ENCODE measurements at places on chromosomes 7 and 10. TPM values are rescaled to one million over a fixed set of nuclear protein-coding genes. Genes with fewer than 3 reads are reported as not detected.

GRCh38 chr7:75716992-75717626 lies 21.6 kb downstream of the HIP1 start:
- no peaks in the 10 kb centered on the region for H3K36me3 ChIP-seq
- H3K4me3 ChIP-seq = no peak overlapping the region
- H3K27me3 ChIP-seq = peaks cover 5% of the 10 kb centered on the region
- H3K27ac ChIP-seq = no peak overlapping the region

GRCh38 chr10:101047268-101047667 lies 14.5 kb upstream of the KAZALD1 start:
- DNase-seq = no peak
- H3K27ac ChIP-seq = no peak overlapping the region
- H3K4me1 ChIP-seq = peaks cover 22% of the 10 kb centered on the region
- no peaks in the 10 kb centered on the region for H3K36me3 ChIP-seq
- peaks cover 43% of the 10 kb centered on the region for H3K27me3 ChIP-seq
- no peak overlapping the region for H3K4me3 ChIP-seq

DNA sequence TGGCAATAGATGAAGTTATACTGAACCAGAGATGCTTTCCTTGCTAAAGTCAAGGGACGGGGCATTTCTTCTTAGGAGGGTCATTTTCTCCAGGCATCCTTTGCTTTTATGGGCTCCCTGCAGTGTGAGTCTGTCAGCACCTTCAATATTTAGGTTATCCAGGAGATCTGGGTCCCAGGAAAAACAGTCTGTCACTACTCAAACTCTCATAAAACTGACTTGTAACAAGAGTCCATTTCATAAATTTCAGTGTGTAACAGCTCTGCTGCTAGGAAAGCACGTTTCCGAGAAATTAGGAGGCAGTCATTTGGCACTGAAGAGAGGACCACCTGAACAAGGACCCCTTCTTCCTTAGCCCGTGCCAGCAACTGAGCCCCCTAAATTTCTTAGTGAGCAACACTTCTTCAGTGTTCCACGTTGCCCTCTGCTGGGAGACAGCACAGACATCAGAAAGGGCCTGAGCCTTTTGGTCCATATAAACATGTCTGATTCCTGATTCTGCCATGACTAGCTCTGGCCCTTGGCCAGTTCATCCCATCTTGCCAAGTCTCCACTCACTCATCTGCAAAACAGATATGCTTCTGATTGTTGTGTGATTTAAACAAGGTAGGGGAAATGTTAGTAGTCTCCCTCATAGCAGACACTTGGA lies 7.2 kb downstream of the GCC1 start:
- no peaks in the 10 kb centered on the region for H3K27me3 ChIP-seq
- peaks cover 36% of the 10 kb centered on the region for H3K4me1 ChIP-seq
- H3K36me3 ChIP-seq = peaks cover 33% of the 10 kb centered on the region
- no peak overlapping the region for H3K4me3 ChIP-seq
- no peak for DNase-seq
- no peak overlapping the region for H3K27ac ChIP-seq

DNA sequence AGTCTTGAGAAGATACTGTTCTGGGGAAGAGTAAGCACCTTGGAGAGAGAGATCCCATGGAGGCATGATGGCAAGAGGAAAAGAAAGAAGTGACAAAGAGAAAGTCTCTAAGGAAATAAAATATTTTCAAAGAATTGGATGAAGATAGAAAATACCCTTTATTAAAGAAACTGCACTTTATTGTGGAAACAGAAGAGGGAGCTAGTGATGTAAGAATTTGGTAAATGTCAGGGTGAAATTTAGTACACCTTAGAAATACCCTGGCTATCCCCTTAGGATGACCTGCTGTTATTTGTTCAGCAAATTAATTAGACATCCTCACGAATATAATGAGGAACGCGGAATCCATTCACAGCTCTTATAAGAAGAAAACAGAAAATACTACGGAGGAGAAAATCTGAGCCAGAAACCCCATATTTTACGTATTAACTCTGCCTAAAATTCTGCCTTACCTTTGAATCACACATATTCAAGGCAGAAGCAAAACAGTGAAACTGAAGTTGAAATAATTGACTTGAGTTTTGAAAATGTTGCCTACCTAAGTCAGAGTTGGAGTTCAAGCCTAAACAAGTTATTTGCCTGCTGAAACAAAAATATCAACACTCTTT lies 90.7 kb downstream of the TFPI2 start:
- H3K36me3 ChIP-seq = no peaks in the 10 kb centered on the region
- peaks cover 2% of the 10 kb centered on the region for H3K27me3 ChIP-seq
- H3K27ac ChIP-seq = no peak overlapping the region
- no peak for DNase-seq
- no peaks in the 10 kb centered on the region for H3K4me1 ChIP-seq

Gene EVX1
- total RNA-seq = not detected

Gene YKT6
- 51.0 TPM for total RNA-seq

Gene GARIN1A
- total RNA-seq = 0.07 TPM

Gene CTAGE8
- total RNA-seq = 1.9 TPM
